Femur (tissue), 1 donor: ENCODE measurements at places on chromosomes 2 and 18.

DNA sequence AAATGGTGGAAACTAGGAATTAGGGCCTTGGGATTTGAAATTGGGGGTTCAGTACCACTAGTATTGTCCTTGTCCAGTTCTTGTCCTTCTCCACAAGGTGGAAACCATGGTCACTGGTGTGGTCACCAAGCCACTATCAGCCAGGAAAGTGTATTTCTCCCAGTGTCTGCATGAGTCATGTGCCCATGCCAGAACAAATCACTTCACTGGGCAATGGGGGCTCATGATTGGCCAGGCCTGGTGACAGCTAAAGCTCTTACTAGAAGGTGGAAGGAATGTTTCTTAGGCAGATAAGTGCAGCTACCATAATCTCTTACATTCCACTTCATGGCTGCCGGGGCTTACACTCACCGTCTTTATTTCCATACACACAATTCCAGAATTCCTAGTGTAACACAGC lies 124.8 kb upstream of the TACR1 start:
- DNase-seq, result no peak

GRCh38 chr2:49042488-49042887 lies 111.8 kb downstream of the FSHR start:
- no peak for DNase-seq

DNA sequence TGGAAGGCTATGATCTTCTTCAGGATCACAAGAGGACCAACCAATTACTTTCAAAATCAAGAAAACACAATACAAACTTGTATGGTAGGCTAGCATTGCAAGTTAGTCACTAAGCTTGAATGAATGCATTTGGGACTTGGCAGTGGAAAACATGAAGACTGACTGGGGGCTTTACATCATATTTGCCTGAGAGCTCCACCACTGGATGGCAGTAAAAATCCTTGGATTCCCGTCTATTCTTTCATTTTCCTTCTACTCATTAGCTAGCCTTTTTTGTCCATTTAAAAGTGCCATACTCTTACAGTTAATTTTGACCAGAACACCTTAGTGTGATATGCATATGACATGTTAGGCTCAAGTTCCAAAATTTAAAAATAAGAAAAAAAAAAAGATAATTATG lies 63.5 kb upstream of the RASGRP3 start:
- no peak for DNase-seq

GRCh38 chr2:18267501-18267900 lies 293.0 kb downstream of the RDH14 start:
- no peak for DNase-seq

DNA sequence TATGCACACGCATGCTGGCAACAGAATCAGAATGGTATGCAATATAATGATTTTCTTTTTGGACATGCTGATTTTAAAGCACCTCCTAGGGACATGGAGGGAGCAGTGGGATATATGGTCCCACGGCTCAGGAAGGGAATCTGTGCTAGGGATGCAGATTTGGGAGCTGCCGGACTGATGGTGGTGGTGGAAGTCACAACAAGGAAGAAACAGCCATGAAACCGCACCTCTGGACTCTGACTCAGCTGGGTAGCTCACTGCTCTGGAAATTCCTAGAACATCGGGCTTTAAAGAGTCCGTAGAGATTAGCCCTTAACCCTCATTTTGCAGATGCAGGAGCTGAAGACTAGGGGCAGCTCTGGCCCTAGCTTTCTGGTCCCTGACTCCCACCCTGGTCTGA lies 364.3 kb upstream of the KLHL29 start:
- no peak for DNase-seq

- no peak for DNase-seq
Measured at GRCh38 chr18:42275949-42276730, 321.1 kb downstream of the PIK3C3 start.

DNA sequence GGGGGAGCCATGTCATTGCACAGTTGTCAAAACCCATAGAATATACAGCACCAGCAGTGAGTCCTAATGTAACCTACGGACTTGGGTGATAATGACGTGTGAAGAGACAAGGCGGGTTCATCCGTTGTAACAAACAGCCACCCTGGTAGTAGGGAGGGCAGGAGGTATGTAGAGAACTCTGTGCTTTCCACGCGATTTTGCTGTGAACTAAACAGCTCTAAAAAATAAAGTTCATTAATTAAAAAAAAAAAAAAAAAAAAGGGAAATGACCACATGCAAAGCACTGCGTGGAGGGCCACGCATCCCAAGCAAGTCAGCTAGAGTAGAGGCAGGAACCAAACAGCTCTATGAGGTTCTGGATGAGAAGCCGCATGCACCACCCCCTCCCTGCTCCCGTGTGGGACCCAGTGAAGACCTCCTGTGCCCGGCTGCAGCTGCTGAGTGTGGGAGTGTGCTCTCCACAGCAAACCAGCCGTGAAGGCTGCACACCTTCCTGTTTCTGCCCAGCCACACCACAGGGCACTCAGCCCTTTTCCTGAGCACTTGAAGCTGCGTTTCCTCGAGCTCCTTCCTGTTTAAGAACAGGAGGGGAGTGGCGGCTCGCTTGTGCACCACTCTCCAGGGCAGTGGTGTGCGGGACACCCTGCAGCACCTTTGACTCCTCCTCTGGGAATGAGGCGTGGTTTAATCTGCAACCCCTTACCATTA lies 65.6 kb downstream of the ODC1 start:
- peak; percentile 52 for DNase-seq

GRCh38 chr2:156334496-156335478 lies 2.3 kb upstream of the NR4A2 start:
- peak; percentile 95 for DNase-seq

- no peak for DNase-seq
Measured at GRCh38 chr2:197615016-197615652, 60.3 kb downstream of the RFTN2 start.

DNA sequence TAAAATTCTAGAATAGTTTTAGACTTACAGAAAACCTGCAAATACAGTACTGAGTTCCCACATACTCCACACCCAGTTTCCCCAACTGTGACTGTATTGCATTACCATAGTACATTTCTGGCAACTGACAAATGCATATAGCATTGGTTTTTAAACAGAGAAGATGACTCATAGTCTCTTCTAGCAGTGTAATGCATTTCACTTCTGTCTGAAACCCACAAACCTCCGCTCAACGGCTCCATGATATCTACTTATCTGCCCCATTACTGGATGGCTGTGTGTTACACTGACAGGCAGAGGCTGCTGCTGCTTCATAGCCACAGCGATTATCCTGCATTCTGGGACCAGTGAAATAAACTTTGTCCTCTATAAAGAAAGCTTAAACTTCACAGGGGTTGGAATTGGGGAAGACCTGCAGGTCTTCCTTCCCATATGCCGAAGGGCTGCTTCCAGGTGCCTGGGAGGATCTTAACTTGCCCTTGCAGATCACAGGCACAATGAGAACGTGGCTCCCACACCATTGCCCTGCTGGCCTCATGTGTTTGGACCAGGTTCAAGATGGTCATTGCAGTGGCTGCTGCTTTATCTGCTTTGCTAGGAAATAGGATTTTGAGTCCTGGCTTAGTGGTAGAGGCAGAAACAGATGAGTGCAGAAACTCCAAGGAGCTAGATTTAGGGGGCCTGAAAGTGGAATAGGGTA lies 742.6 kb upstream of the HS6ST1 start:
- peak; percentile 37 for DNase-seq

- DNase-seq, result no peak
Measured at GRCh38 chr18:43661570-43661969, 384.3 kb upstream of the SYT4 start.

- peak; percentile 81 for DNase-seq
Measured at GRCh38 chr2:218962859-218963492, 3.5 kb downstream of the CDK5R2 start.

GRCh38 chr18:5467671-5468070 lies 76.1 kb downstream of the EPB41L3 start:
- DNase-seq, result no peak

DNA sequence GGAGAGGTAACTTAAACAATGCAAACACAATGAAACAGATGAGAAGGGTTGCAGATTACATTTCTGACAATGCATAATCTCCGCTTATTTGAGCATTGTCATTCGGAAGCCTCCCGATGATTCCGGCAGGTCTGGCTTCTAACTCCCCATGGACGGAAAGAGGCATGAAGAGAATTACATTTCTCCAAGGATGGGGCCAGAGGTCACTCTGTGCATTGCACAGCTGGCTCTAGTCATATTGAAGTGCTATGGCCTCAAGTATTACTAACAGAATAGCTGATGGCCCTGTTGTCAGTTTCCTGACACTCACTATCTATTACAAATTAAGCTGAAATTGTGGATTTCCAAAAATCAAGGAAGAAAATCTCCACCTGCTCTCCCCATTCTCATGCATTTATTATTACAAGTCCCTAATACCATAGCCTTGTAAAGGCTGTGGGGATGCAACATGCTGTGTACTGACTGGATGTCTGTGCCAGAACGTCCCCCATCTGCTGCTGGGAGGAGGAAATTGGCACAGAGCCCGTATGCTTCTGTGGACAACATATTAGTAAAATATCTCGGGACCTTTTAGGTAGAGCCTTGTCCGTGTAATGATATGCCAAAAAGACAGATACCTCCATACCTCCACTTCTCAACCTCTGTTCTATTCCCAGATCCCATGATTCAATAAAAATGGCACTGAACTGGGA lies 168.1 kb downstream of the SETBP1 start:
- DNase-seq, result no peak

DNA sequence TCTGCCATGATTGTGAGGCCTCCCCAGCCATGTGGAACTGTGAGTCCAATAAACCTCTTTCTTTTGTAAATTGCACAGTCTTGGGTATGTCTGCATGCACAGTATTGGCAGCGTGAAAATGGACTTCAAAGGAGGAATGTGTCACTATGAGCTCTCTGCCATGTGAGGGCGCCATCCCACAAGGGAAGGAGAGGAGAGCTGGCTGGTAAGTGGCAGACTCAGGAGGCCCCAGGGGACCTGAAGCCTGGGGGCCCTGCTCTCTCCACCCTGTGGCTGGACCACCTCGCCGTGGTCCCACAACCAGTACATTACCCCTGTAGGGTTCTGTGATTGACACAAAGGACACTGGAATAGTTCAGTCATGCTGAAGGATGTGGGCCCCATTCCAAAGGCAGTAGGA lies 122.1 kb downstream of the RPIA start:
- DNase-seq, result no peak

- no peak for DNase-seq
Measured at GRCh38 chr2:223800908-223801307, 36.5 kb downstream of the AP1S3 start.

- no peak for DNase-seq
Measured at GRCh38 chr2:230335461-230335863, 8.5 kb downstream of the SP140L start.

DNA sequence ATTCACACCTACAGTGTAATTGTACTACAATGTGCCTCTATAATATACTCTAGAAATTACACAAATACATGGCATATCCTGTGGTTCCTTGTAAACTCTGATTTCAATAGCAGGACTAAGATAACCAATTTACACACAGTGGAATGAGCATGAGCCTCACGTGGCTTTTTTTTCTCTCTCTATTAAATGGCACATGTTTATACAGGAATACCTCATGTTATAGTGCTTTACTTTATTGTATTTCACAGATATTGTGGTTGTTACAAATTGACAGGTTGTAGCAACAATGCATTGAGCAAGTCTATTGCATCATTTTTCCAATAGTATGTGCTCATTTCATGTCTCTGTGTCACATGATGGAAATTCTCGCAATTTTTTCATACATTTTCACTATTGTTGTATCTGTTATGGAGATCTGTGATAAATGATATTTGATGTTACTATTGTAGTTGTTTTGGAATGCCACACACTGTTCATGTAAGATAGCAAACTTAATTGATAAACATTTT lies 260.0 kb downstream of the FSIP2 start:
- no peak for DNase-seq
